ENCODE measurements at places on chromosomes 4 and X.

- DNase-seq: no peak
These were observed 34.2 kb downstream of the ATXN3L start for GRCh38 chrX:13285693-13286092.

DNA sequence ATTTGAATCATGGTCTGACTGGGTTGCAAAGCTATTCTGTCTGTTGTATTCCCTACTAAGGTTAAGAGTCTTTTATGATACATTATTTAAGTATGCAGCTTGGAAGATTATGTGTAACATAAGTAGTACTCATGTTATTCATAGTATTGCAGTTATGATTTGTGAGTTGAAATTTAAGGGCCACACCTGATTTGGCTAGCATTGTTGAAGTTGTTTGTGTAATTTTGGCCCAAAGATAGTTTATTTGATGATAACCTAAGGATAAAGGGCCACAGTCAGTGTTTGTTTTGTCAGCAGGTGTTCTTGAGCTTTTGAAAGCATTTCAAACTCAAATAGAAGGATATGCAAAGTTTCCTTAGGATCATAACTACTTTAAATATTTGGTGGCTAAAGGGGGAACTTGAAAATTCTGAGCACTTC is 38.9 kb downstream of the NUDT9 start:
- no peak for DNase-seq

DNA sequence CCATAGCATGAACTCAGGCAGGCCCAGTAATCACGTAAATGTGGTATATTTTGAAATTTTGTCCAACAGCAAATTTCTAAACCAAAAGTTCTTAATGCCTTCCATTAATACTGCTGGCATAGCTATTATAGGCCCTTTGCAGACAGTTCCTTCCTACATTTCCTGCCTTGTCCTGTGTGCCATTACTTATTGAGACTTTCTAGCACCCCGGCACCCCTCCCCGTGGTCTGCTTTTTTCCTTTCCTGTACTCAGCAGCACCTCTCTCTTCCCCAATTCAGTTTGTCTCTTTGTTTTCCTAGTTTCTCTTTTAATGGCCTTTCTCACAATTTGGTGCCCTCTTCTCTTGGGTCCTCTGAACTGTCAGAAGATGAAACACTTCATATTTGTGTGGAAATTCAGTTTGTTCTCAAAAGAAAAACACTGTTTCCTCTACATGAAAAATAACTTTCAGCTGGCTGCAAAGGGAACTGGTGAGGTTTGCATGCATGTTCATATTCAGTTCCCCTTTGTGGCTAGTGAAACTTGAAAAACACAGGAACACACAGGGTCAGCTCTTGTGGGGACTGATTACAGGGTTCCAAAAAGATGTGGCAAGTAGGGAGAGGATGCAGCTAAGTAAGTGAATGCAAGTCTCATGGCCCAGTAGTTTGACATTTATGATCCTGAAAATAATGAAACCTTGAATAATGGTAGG is 17.1 kb downstream of the GPR34 start:
- no peak for DNase-seq

DNA sequence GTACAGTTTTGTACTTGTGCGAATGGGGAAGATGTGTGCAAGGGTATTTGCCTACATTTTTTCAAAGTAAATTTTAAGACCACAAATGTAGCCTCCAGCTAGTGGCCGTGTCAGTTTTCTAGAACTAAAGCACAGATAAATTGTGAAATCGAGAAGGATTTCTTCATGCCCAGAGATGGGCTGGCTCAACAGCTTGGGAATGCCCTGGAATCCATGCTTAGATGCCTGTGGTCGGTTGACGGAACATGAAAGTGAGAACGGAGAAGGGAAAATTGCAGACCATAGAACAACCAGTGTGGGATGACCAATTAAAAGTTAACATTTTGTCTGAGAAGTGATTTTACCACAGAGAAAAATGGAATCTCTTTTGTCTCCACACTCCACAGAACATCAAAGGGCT is 73.2 kb upstream of the VCX2 start:
- no peak for DNase-seq

DNA sequence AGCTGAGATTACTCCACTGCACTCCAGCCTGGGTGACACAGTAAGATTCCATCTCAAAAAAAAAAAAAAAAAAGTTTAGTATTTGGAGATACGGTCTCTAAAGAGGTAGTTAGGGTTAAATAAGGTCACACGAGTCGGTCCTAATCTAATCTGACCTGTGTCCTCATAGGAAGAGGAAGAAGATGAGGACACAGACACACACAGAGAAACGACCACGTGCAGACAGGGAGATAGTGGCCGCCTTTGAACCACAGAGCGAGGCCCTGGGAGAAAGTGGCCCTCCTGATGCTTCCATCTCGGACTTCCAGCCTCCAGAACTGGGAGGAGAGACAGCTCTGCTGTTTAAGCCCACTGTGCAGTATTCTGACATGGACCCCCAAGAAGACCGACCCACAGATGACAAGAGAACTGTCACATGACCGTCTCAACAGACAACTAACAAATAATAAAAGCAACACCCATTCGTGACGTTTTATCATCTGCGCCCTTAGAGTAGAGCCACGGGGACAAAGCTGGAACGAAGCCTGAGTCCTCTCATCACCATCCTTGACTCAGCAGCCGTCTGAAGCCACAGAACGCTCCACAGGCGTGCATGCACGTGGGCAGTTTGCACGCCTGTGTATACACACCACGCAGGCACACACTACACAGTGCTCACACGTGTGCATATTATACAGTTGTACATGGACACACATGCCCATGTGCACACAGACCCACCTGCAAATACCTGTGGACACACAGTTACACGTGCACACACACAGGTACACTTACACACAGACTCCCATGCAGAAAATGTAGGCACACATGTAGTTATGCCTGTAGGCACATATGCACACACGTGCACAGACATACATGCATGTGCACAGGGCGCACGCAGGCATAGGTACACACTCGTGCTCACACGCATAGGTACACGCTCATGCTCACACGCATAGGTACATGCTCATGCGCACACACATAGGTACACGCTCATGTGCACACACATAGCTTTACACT is 51.7 kb downstream of the FAM53A start:
- DNase-seq: no peak

DNA sequence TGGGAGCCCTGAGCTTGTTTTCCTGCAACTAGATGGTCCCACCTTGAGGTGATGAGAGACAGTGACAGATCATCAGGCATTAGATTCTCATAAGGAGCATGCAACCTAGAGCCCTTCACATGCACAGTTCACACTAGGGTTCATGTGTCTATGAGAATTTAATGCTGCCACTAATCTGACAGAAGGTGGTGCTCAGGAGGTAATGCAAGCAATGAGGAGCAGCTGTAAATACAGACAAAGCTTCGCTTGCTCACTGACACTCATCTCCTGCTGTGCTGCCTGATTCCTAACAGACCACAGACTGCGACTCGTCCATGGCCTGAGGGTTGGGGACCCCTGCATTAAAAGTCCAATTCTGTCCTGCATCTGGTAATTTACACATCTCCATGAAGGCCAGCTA is 141.6 kb downstream of the KCNIP4 start:
- DNase-seq: no peak

- no peak for DNase-seq
These were observed 42.2 kb downstream of the PPM1K start for GRCh38 chr4:88242144-88242543.

- DNase-seq: no peak
These were observed 26.8 kb upstream of the CENPU start for GRCh38 chr4:184760681-184761080.

DNA sequence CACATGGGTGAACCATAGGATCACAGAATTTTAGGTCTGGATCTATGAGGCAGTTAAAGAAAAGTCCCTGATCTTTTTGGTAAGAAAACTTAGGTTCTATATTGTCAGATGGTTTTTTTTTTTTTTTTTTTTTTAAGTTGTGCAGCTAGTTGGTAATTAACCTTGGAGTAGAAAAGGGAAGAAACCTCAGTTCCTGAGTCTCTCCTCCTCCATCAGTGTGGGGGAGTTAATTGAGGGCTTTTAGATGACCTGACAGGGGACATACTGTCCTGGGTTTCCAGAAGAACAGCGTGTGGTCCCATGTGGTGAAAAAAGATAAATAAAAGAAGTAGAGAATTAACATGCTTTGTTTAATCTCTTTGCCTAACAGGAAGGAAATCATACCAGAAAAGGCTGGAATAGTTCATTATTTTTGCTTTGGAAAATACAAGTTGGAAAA is 123.7 kb downstream of the ARHGAP10 start:
- DNase-seq: no peak

DNA sequence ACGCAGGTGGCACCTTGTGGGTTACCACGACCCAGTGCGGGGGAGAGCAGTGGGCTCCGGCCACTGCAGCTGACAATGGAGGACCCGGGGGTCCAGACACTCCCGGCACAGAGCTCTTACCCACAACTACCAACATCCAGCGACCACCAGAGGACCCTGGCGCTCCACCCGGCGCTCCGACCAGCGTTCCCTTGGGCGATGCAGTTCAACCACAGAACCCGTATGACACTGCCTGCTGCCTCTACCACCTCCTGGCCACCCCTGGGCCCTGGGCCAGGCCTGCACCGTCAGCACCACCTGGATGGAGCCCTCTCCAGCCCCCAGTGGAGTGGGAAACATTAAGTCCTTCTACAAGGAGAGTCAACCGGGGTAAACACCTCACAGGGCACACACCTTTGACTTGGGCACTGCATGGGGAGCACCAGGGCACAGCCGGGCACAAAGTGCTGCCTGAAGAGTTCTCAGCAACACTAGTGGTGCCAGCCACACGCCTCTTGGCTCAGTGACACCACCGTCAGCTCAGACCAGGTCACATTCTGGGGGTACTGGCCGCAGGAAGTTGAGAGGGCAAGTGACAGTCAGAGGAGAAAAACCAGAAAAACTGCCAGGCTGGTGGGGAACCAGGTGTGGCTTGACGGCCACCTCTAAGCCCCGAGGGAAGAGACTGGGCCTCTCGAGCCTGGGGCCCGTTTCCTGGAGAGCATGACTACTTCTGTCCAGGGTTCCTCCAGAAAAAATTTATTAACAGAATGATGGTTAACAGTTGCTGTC is 2.6 kb downstream of the CTBP1 start:
- no peak for DNase-seq

- DNase-seq: no peak
These were observed 483.1 kb downstream of the BCOR start for GRCh38 chrX:39614680-39614998.

GRCh38 chrX:113759422-113759821 is 824.5 kb upstream of the HTR2C start:
- no peak for DNase-seq

- no peak for DNase-seq
These were observed 796.8 kb downstream of the ADGRL3 start for GRCh38 chr4:61996943-61997342.

DNA sequence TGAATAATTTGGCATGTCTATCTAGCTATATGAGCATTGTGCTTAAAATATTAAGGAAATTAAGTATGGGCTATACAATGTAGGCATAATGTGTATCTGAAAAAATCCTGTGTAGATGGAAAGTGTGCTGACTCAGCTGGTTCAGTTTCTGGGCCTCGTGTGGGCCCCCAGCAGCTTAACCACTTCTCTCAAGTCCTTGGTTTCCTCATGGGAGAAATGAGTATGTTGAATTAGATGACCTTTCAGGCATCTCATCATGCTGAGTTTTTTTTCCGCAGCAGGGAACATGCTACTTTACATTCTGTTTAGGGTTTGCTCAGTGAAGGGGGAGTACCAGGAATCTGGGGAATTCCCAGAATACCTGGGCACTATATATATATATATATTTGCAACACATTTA is 30.5 kb downstream of the RHOH start:
- no peak for DNase-seq

- DNase-seq: no peak
These were observed 140.8 kb upstream of the PJA1 start for GRCh38 chrX:69306063-69306404.

- no peak for DNase-seq
These were observed 18.3 kb upstream of the HERC3 start for GRCh38 chr4:88573995-88574394.

GRCh38 chrX:137171626-137172025 is 137.8 kb upstream of the GPR101 start:
- DNase-seq: no peak

DNA sequence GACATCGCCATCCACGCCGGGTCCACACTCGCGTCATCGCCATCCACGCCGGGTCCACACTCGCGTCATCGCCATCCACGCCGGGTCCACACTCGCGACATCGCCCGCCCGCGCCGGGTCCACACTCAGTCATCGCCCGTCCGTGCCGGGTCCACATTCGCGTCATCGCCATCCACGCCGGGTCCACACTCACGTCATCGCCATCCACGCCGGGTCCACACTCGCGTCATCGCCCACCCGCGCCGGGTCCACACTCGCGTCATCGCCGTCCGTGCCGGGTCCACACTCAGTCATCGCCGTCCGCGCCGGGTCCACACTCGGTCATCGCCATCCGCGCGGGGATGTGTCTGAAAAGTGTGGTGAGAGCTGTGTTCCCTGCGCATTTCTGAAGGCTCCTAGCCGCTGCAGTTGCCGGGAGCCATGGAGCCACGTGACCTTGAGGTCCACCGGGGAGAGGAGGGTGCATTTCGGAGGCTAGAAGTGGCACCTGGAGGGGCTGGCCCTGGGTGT is 17.3 kb downstream of the PCGF3 start:
- no peak for DNase-seq

DNA sequence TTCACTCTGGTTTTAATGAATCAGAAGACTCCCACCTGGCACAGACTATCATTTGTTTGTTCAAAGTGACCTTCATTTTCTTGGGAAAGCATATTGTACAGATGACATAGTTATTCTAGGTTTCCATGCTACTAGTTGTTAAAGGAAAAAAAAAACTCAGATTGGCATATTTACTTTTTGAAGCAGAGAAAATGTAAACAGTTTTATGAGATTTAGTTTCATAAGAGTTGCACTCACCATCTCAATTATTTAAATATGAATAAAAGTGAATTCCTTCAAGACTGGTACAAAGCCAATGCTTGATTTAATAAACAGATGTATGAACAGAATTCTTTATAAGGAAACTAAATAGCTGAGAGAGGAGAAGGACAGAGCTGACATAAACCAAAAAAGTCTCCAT is 280.3 kb upstream of the UGT8 start:
- DNase-seq: no peak

DNA sequence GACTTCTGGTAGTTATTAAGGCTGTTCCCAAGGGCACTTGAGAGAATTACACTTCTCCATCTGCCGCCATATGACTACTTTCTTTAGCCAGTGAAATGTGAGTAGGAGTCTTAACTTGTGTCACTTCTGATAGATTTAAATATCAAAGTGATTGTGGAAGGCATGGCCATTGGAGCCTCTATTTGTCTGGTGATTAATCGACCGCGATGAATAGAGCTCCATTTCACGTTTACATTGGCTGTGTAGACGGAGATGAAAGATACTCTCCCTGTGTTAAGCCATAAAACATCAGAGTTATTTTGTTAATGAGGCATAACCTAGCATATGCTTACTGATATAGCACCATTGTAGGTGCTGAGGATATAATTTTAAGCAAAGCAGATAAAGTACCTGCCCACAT is 852.4 kb downstream of the CCSER1 start:
- DNase-seq: no peak

DNA sequence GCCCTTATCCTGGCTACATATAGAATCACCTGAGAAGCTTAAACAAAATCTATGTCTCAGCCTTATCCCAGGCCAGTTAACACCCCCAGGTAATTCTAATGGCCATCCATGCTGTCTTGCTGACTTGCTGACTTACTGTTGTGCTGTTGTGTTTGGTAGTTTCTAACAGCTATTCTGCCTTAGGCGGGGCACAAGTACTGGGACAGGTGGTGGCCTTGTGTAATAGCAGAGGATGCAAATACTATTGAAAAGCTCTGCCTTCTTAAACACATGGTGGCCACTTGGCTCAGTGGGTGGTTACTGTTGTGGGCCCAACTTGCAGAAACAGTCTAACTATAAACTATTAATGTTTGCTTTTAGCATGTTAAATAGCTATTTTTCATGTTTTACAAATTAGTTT is 56.2 kb downstream of the CDS1 start:
- no peak for DNase-seq

All from T-helper 22 cell (primary cell).